Natural killer cell (primary cell): ENCODE measurements at places on chromosomes 11 and 22.

DNA sequence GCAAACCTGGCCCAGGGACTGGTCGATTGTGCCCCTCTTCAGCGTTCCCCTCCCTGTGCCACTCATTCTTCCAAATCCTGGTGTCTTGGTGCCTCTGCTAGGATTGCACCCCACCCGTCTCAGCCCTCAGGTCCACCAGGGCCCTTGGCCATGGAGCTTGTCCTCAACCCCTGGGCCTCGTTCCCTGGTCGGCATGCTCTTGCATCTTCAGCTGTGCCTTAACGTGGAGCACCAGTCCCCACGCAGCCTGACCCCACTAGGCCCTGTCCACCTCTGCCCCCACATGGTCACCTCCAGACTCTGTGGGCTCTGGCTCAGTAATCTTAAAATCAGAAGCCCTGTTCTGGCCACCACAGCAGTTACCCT is 61.1 kb downstream of the OSBP2 start:
- DNase-seq, result no peak

- no peak for DNase-seq
These were observed 42.8 kb downstream of the TRIOBP start for GRCh38 chr22:37739611-37740049.

DNA sequence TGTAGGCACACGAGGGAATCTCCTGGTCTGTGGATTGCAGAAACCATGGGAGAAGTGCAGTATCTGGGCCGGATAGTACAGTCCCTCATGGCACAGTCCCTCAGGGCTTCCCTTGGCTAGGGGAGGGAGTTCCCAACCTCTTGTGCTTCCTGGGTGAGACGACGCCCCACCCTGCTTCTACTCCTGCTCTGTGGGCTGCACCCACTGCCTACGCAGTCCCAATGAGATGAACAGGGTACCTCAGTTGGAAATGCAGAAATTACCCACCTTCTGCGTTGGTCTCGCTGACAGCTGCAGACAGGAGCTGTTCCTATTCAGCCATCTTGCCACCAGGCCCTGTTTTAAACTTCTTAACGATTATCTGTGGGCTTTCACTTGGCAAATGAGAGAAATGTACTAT is 157.2 kb upstream of the CARD18 start:
- no peak for DNase-seq

DNA sequence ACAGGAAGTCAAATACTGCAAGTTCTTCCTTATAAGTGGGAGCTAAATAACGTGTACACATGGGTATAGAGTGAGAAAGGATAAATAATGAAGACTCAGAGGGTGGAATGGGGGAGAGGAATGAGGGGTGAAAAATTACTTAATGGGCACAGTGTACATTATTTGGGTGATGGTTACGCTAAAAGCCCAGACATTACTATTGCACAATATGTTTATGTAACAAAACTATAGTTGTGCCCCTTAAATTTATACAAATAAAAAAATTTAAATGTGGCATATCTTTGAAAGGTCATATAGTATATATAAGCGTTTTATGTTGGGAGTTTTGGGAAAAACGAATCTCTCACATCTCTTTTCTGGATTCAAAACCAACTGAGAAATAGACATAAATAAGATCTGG is 96.1 kb downstream of the KIF18A start:
- DNase-seq, result no peak

- DNase-seq, result no peak
These were observed 16.8 kb upstream of the NUP160 start for GRCh38 chr11:47864901-47865300.
